ENCODE measurements at places on chromosomes 13 and 19.
A peak's percentile ranks its signal among the peaks of the same experiment; 100 is the strongest.

- no peak for DNase-seq
Measured at GRCh38 chr13:85654227-85654626, 145.0 kb downstream of the SLITRK6 start.

DNA sequence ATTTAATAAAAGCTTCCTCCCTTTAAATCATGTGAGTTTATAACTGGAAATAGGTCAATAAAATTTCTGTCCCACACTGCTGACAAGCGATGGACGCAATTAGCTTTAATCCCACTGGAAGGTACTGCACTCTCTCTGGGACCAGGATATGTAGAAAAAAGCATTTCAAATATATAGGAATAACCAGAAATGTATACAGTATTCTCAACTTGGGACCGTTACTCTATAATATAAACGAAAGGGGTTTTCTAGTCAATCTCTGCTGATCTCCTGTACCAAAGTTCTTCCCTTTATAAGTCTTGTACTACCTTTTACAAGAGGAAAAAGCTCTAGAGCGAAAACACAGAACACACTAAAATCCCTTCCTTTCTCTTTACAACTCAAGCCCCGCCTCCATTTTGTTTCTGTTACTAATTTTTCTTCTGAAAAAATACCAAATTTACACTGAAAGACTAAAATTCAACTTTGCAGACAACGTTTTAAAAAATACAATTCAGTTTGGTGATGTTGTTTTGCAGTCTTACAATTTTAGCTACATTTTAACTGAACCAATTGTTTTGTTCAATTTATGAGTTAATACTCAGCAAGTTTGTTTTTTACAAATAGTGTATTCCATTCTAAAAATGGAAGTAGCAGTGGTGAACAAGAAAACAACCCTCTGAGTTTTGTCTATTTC lies 1.7 kb upstream of the USPL1 start:
- DNase-seq: no peak

DNA sequence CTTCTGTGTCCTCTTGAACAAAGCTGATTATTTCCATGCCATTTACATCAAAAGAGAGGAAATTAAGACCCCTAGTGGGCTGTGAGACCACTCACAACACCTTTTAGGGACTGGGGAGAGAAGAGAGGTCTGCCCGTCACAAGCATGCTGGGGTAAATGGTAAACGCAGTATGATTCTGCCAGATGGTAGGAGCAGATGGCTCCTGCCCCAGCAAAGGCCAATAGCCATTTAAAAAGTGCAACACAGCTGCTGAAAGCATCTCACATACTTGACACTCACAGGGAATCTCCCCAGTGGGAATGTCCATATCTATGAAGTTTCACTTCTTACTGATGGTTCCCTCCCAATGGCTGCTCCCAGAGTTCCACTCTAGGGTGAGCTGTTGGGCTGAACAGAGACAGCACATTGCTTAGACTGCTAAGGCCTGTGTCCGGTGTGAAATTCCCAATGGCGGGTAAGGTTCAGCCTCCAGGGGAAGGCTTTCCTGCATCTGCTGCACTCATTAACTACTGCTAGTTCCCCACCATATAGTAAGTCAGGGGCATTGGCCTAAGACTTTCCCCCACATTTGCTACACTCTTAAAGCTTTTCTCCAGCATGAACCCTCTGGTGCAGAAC lies 7.4 kb downstream of the ZNF671 start:
- no peak for DNase-seq

DNA sequence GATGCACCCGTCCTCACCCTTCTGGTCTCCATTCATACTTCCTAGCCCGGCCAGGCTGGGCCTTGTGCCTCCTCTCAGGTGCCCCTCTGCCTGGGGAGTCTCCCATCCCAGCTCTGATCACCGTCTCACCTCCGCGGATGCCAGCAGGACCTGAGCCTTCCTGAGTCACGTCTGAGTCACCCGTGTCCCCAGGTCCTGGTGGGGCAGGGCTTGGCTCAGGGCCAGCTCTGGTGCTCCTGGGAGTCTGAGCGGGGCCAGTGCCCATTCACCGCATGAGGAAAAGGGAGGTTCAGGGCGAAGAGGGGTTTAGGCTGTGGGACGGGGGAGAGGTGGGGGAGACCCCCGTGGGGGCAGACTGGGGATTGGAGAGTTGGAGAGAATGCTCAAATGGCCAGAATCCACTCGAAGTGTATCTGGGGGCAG lies 593 bp downstream of the ATP8B3 start:
- DNase-seq: peak; percentile 34

DNA sequence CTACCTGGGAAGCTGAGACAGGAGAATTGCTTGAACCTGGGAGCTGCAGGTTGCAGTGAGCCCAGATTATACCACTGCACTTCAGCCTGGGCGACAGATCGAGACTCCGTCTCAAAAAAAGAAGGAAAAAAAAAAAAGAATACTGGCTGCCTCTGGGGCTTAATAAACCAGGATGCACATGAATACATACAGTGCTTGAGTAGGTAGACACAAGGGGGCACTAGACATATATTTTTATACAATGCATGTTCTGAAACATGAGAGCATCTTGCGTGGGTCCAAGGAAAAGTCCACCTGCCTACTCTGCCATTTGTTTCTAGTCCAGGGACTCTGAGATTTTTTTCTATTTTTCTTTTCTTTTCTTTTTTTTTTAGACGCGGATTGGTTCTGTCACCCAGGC lies 31.2 kb downstream of the KEAP1 start:
- DNase-seq: no peak

DNA sequence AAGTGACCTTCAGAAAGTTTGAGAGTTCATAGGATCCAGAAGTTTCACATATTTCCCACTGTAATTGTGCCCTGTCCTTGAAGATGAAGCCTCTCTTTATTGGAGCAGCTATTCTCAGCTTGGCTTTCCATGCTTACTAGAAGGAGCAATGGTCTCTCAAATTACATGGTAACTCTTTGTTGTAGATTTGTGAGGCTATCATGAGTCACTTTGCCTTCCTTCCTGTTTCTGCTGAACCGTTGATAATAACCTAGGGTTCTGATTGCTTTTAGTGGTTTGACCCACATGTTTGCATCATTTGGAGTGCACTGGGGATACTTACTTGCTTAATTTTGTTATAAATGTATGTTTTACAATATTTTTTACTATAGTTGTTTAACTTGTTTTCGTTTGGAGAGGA lies 772.9 kb upstream of the SLITRK6 start:
- DNase-seq: no peak

DNA sequence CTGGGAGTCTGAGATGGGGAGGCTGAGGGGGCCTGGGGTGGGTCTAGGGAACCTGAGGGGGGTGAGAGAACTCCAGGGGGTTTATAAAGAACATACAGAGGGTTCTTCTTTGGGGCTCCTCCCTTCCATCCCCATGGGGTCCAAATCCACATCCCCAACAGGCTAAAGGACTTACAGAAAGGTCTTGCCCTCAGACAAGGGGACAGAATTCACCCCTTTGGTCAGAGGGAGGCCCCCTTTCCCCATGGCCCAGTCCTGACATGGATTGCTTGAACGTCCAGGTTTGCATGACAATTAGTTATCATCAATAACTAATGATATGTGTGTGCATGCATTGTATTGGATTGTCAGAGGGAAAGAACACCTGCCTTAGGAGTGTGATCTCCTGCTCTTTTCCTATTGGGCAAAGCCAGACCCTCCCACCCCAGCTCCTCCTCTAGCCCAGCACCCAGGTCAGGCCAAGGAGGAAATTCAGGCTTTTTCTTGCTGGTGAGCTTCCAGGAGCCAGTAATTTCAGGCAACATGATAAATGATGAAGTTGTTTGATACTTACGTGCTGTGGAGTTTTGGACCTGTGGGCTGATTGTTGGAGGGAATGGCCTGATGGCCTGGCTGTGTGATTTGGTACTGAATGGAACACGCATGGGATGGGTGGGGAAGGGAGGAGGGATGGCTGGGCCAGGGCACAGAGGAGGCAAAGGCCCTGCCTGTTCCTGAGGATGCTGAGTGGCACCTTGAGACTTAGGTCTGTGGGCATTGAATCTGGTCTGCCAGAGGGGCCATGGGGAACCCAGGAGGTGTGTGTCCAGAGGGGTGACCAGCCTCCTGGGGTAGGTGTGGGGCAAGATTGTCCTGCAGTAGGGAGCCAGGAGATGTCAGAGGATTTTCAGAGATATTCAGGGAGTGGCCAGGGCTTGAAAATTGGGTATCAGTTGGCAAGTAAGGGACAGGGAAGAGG lies 1.1 kb downstream of the KLHL26 start:
- DNase-seq: no peak

GRCh38 chr19:1311543-1312091 lies 25.9 kb downstream of the EFNA2 start:
- no peak for DNase-seq

- DNase-seq: no peak
Measured at GRCh38 chr13:36981156-36981743, 17.9 kb downstream of the ALG5 start.

DNA sequence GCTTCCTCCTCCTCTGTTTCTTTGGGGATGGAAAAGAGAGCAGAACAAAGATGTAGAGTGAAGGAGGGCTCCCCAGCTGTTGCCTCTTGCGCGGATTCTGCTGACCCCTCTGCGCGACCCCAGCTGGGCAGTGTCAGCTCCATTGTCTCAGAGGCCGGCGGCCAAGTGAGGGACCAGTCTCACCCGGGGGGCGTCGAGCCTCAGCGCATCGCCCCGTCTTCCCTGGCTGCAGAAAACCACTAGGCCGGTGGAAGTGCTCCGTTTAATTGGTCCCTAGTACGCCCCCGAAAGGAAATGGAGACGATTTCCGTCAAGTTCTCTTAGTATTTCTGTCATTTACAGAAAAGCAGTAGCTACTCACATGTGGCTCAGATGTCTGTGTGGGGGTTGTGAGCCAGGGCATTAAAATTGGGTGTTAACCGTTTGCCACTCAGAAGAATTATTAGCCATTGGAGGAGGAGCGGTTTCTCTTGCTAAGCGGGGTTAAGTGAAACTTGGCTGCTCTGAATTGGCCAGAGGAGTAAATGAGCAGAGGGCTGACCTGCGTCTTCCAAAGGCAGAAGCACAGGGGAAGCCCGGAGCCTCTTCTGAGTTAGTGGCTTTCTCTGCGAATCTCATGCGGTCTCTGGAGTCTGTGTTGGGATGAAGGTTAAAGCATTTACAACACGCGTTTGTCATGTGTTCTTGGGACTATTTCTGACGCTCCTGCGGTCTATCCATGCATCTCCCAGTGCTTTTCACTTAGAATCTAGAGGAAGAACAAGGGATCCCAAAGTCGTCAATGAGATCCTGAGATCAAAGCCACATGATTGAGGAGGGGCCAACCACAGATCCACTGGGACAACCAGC lies 132.8 kb upstream of the MYO16 start:
- DNase-seq: no peak

DNA sequence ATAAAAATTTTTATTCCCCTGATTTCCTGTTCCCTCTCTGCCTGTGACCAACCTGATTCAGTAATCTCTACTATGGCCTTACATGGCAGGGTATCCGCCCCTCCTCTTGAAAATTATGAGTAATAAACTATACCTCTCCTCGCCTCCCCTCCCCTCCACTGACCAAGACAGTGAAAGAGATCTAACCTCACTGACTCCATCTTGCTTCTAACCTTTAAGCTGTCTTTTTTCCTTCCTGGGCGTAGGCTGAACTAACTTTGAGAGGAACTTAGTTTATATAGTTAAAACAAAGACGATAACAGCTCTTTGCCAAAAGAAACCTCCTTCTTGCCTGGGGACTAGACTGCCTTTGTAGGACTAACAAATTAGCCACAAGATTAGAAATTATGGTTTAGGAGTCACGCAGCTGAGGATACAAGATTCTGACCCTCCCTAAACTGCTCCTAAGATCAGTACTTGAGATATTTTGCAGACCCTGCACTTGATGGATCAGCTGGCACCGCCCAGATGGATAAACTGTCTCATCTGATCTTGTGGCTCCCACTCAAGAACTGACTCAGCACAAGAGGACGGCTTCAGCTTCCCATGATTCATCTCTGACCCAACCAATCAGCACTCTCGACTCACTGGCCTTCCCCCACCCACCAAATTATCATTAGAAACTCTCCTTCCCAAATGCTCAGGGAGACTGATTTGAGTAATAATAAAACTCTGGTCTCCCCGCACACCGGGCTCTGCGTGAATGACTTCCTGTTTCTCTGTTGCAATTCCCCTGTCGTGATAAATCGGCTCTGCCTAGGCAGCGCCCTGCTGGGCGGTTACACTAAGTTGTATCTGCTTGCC lies 187.1 kb downstream of the TDRD3 start:
- DNase-seq: no peak

DNA sequence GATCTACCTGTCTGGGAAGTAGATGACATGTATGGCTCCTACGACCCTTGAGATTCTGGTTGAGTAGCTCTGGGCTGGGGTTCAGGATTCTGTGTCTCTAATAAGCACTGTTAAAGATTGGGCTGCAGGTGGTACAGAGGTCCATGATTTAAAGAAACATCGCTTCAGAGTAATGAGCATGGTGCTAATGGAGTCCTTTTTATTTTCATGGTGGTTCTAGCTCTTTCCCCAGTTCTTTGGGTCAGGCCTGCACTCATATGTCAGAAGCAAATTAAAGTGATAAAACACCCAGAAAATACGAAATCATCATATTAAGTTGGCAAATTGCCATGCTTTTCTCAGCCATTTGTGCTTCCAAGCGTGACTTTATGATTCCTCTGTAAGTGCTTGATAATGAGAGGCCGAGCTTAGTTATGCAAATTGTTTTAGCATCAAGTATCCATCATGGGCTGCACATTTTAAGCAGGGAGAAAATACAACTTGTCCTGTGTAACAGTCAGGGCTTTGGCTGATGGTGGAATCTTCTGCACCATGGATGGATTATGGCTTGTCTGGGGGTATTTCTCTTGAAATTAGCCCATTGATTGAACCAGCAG lies 45.1 kb downstream of the MTUS2 start:
- no peak for DNase-seq

DNA sequence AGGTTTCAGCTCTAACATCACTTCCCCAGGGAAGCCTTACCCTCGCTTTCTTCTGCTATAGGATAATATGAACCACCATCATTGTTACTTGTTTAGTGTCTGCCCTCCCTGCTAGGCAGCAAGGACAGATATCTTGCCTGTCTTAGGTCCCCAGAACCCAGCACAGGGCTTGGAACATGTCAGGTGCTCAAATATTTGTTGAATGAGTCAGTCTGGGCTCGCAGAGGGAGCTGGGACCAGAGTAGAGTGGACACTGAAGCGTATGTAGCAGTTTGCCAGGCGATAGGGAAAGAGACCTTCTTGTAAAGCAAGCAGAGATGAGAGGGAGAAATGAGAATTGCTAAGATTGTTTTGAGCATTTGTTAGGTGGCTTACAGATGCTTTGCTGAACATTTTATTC lies 11.7 kb downstream of the BCKDHA start:
- DNase-seq: no peak

- peak; percentile 52 for DNase-seq
Measured at GRCh38 chr13:113758651-113759524, at the start of gene TMEM255B. Gene TMEM255B (plus strand): TSS chr13:113759226. CDS start chr13:113759270, 44 bp downstream.

- no peak for DNase-seq
Measured at GRCh38 chr19:3420909-3421619, 54.7 kb downstream of the NFIC start.

Measured in stimulated activated CD4-positive, alpha-beta T cell treated with anti-CD3 and anti-CD28 coated beads, Interleukin-1b, Interleukin-23, amount 100 ng/mL, for 24 hours (primary cell).